ENCODE measurements at places on chromosomes 11 and 22.

DNA sequence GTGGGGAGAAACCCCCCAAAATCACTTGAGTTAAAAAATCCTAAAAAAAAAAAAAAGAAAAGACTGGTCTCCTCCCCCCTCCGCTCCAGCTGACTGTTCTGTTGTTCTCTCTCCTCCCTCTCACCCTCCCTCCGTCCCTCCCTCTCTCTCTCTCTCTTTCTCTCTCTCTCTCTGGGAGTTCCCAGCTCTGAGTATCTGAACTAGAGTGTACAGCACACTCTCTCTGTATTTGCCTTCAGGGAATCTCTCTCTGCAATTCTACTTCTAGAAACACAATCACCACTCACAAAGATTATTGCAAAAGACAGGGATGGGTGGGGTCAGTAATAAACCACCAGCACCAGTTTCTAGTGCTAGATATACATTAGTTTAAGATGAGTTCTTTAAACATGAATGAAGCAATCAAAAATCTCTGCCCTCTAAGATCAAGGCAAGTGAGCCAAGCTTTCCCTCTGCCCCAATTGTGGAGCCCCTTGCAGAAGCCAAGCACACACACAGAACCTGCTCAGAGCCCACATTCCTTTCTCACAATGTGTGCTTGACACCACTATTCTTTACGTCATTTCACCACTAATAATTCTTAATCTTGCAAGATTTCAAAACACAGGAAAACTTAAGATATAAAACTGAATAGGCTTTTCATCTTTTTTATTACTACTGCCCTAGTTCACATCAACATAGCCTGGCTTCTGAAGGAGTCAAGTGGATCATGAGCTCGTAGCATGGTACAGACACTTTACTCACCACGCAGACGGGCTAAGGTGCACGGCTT, 133.5 kb downstream of the RBFOX2 start:
- DNase-seq, result no peak

GRCh38 chr11:19959648-19960059, 200.6 kb downstream of the DBX1 start:
- no peak for DNase-seq

GRCh38 chr22:19632668-19633148, 81.6 kb upstream of the SEPTIN5 start:
- DNase-seq, result no peak

- DNase-seq, result peak; percentile 73
Observed at GRCh38 chr11:35166369-35167360, 27.7 kb downstream of the CD44 start.

DNA sequence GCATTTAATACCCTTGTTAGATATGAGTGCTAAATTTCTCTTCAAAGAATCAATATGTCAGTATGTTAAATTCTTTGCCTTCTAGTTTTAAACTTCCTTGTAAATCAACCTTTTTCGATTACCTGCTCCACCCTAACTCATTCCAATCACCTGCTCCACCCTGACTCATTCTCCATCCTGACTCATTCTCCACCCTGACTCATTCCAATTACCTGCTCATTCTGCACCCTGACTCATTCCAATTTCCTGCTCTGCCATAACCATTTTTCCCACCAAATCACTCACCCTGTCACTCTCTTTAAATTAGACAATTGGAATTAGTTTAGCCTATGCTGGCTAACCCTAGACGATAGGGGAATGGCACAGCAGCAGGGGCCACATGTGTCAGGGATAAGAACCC, 519.5 kb upstream of the LRRC4C start:
- no peak for DNase-seq

GRCh38 chr11:131913267-131913666, 542.9 kb downstream of the NTM start:
- DNase-seq, result no peak

GRCh38 chr11:85843929-85844328, 11.3 kb upstream of the CCDC83 start:
- no peak for DNase-seq
